Kidney (tissue), 22 donors: ENCODE measurements at places on chromosomes 2 and 18. TPM values are rescaled to one million over a fixed set of nuclear protein-coding genes. Genes with fewer than 3 reads are reported as not detected.

The GPR35 gene
- 1.7 TPM for polyA plus RNA-seq

The KCNS3 gene
- 4.4 TPM for polyA plus RNA-seq

The ITPRIPL1 gene
- polyA plus RNA-seq = 0.73 TPM

The LHCGR gene
- polyA plus RNA-seq = not detected

The TNFAIP6 gene
- polyA plus RNA-seq = 0.28 TPM

The ACADL gene
- 15.7 TPM for polyA plus RNA-seq

The KCNIP3 gene
- polyA plus RNA-seq = 14.8 TPM

The GCKR gene
- polyA plus RNA-seq = not detected

The CCDC195 gene
- polyA plus RNA-seq = not detected

The HOXD13 gene
- not detected for polyA plus RNA-seq

The CEBPZ gene
- 45.5 TPM for polyA plus RNA-seq

The TFCP2L1 gene
- 44.4 TPM for polyA plus RNA-seq

The FAM237A gene
- polyA plus RNA-seq = not detected

The SPP2 gene
- polyA plus RNA-seq = not detected

The C2orf81 gene
- 8.8 TPM for polyA plus RNA-seq

The SCYGR6 gene
- not detected for polyA plus RNA-seq

The CDK15 gene
- polyA plus RNA-seq = 0.11 TPM

The C2orf80 gene
- not detected for polyA plus RNA-seq

The BMPR2 gene
- polyA plus RNA-seq = 12.5 TPM

The SERPINB10 gene
- polyA plus RNA-seq = not detected

The LCT gene
- polyA plus RNA-seq = 0.19 TPM

The G6PC2 gene
- polyA plus RNA-seq = not detected

The ATP6V1C2 gene
- polyA plus RNA-seq = 38.0 TPM

The SLC23A3 gene
- 10.9 TPM for polyA plus RNA-seq

The CTDP1 gene
- 11.1 TPM for polyA plus RNA-seq

The ADRA2B gene
- polyA plus RNA-seq = 4.8 TPM

The LIPG gene
- 4.8 TPM for polyA plus RNA-seq

The FAM124B gene
- polyA plus RNA-seq = 0.90 TPM

The ZSCAN30 gene
- polyA plus RNA-seq = 10.0 TPM

The POTEC gene
- polyA plus RNA-seq = not detected

The KLHL30 gene
- 0.24 TPM for polyA plus RNA-seq

The USP37 gene
- polyA plus RNA-seq = 1.8 TPM

The GALM gene
- 79.9 TPM for polyA plus RNA-seq

The MYCN gene
- polyA plus RNA-seq = 2.2 TPM

The GTF2A1L gene
- polyA plus RNA-seq = 2.7 TPM
